ENCODE measurements at places on chromosomes 7 and 10. TPM values are rescaled to one million over a fixed set of nuclear protein-coding genes. Genes with fewer than 3 reads are reported as not detected.

Gene LIPM
- not detected for polyA plus RNA-seq

DNA sequence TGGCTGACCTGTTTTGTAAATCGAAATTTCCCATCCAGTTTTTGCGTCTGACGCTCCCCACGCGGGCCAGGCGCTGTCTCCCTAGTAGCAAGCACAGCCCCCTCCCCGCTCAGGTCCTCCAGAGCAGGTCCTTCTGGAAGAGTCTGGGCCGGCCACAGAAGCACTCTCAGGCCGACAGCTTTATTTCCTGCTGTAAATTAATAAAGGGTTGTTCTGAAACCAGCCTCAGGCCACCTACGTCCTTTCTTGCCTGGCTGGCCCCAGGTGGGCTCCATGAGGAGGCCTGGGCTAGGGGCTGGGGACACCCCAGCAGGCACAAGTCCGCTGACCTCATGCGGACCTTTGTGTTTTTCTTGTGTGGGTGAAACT, 35.2 kb downstream of the CAMK2B start:
- DNase-seq = no peak

Gene ACHE
- polyA plus RNA-seq = 82.8 TPM

DNA sequence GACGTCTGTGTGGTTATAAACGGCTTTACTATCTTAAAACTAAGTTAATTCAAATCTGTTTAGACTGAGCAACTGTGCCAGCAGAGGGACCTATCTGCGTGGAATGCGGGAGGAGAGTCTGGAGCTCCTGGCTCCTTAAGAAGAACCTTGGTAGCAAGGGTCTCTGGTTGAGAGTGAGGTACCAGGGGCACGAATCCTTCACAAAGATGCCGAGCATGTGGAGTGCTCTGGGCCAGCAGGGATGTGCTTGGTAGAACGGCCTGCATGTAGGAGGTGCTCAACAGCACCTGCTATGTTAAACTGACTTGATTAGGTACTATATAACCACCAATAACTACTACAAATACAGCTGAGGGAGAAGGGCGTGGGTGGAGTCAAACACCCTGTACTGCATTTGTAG, 102.6 kb downstream of the VIPR2 start:
- no peak for DNase-seq

GRCh38 chr7:86645225-86645608, 1.5 kb downstream of the GRM3 start:
- DNase-seq = no peak

Gene CUBN
- 3.3 TPM for polyA plus RNA-seq

DNA sequence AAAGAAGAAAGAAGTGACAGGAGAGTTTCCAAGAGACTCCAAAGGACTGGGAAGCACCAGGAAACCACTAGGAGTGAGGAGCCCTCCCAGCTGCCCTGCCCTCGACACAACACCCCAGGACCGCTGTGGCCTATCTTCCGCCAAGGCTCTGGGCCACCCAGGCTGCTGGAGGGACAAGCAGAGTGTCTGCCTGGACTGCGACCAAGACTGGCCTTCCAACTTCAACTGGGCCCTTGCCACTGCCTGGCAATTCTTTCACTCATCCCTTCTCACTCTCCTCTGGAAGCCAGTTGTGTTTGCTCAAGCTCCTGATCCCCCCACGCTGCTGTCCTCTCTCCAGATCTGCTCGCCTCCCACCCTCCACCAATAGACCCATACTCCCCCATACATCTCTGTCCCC, 10.2 kb downstream of the KIAA1549 start:
- DNase-seq = no peak

- no peak for DNase-seq
Observed at GRCh38 chr10:69329721-69330178, 51.5 kb downstream of the HK1 start.

DNA sequence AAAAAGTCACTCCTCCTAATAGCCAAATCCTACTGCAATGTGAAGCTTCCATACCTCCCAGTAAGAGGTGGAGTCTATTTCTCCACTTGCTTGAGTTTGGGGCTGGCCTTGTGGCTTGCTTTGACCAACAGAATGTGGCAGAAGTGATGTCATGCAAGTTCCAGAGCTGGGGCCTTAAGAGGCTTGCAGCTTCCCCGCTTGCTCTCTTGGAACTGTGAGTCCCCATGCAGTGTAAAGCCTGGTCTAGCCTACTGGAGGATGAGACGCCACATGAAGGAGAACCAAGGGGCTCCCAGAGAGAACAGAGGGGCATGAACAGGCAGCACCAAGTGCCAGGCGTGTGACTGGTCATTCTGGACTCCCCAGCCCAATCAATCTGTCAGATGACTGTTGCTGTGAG, 58.6 kb upstream of the OPALIN start:
- no peak for DNase-seq

DNA sequence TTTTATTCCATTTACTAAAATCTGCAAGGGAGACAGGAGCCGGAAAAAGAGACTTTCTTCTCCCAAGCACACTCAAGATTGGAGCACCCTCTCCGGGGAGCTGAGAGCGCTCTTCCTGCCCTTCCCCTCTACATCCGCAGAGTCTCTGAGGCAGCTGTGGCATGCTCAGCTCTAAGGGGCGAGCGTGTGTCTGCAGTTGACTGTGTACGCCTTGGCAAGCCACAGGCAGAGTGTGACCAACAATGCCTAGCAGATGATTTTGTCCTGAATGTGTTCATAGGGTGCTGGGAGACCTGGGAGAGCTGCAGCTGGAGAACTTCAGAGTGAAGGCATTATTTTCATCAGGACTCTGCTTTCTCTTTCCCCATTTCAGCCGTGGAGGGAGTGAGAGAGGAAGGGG, 20.7 kb downstream of the MTURN start:
- DNase-seq = no peak

DNA sequence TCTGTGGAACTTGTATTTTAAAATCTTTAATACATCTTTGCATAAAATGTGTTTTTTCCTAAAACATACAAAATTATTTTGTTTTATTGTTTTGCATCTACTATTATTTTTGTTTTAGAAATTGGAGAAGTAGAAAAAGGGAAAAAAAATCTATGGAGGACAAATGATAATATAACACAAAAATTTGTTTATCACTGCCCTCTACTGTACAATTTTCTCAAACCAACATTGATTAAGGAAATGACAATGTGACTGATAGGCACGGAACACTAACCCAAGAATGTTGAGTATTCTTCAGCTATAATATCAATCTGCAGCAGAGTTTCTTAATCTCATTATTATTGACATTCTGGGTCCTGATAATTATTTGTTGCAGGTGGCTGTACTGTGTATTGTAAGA, 9.5 kb upstream of the ING3 start:
- DNase-seq = no peak

DNA sequence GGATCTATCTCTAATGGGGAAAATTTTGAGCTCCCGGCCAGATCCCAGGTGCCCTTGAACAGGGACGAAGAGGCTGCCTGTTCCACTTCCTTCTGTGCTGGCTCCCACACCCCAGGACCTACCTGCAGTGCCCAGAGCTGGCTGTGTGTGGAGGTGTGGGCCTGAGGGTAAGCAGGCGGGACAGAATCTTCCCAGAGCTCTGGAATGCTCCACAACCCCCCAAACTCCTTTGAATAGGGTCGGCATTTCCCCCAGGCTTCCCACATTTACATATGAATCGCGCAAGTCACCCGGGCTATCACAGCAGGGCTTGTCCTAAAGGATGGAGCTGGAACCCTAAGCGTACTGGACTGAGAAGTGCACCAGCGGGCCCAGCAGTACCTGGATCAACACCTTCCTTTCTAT, 95.9 kb downstream of the DNMBP start:
- DNase-seq = no peak

Gene GRB10
- 16.5 TPM for polyA plus RNA-seq

Gene CCDC146
- 7.6 TPM for polyA plus RNA-seq

Gene CYP2C8
- 0.49 TPM for polyA plus RNA-seq

Gene LIPF
- polyA plus RNA-seq = not detected

DNA sequence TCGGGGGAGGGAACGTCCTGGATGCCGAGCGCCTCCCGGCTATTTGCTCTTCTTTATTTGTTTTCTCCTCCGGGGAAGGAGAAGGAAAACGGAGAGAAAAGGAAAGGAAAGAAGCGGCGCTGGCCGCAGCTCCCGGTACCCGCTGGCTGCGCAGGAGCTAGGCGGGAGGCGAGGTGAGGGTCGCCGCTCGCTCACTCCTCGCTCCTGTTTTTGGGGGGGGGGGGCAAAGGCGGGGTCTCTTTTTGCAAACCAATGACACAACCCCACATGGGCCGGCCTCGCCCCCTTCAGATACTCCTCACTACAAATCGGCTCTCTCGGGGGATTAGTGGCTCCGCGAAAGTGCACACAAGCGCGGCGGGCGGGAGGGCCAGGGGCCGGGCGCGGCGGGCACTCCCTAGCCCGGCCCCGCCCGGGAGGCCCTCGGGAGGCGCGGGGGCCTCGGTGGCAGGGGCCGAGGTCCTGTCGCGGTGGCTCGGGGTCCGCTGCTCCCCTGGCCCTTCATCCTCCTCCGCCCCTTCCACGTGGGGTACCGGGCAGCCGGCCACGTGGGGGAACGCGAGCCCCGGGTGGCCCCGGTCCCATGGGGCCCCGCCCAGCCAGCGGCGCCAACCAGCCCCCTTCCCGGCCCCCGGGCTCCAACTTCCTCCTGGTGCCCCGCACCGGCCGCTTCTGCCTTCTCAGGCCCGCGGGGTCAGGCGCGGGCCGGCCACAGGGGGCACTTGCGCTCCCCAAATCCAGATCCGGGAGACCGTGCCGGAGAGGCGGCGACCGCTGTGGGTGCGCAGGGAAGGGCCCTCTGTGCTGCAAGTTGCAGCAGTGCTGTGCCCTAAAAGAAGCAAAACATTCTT, 718 bp upstream of the CTBP2 start:
- DNase-seq = peak; percentile 87
